Activated CD4-positive, alpha-beta T cell treated with anti-CD3 and anti-CD28 coated beads for 24 hours (primary cell): ENCODE measurements at places on chromosomes 2 and 18.

DNA sequence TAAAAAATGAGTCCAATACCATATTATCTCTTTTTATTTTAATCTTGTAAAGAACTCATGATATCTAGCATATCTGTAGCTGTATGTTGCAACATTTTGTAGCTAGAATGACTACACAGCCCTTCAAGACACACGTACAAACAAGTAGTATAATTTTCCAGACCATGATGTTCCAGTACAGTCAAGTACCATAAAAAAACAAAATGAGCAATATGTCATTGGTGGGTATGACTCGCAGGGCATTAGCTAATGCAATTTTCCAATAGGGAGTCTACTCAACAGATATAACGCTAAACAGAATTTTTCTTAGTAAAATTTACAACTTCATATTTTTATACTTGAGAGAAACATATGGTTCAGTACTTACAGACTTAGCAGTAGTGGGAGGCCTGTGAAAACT, 53.6 kb upstream of the UGP2 start:
- DNase-seq = no peak

GRCh38 chr2:109255654-109256053, 126.6 kb downstream of the SH3RF3 start:
- DNase-seq = no peak

DNA sequence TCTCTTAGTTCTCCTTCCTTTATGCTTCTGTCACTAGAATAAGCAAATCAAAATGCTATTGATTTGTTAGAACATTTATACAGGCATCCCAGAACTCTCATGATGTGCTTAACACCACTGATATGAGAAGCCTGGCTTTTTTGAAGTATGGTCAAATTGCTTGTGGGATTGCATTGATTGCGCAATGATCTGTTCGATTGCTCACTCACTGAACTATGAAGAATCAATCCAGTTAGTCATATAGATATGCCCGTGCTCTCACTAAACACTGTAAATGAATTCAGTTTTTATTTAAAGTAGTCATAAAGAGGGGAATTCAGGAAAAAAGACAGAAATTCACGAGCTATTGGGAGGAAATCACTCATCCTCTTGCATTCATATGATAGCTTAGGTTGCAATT, 1237.8 kb downstream of the SUCLG1 start:
- no peak for DNase-seq

DNA sequence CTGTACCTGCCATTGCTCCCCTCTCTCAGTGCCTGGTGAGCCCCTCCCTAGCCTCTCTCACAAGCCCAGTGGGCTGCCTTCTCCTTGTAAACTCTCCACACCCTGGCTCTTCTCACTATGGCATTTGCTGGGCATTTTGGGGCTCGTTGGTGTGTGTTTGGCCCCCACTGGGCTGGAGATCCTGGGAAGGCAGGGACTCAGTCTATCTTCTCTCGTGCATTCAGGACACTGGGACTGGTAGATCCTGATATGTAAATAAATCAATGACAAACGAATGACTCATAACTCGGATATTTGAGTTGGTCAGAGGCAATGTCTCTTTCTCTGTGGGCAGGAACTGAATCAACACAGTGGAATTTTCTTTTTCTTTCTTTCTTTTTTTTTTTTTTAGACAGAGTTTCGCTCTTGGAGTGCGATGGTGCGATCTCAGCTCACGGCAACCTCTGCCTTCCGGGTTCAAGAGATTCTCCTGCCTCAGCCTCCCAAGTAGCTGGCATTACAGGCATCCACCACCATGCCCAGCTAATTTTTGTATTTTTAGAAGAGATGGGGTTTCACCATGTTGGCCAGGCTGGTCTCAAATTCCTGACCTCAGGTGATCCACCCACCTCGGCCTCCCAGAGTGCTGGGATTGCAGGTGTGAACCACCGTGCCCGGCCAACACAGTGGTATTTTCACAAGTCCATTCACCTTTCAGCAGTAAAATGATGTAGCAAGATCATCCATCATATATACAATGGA, 144.6 kb upstream of the SPRED2 start:
- no peak for DNase-seq

DNA sequence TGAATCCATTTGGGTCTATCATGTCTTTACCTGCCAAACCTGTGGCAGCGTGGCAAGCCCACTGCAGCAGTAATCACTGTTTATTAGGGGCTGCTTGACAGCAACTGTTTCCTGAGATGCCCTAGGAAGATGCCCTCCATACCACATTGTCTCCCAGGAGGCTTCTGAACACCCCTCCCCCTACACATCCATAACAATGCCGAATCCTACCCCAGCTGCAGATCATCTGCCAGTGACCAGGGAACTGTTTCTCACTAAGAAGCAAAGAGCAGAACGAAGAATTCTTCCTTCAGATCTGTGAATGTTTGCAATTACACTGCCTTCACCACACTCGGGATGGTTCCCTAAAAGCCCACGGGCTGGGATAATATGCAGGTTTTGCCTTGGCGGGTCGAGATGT, 127.8 kb downstream of the VIT start:
- DNase-seq = no peak

DNA sequence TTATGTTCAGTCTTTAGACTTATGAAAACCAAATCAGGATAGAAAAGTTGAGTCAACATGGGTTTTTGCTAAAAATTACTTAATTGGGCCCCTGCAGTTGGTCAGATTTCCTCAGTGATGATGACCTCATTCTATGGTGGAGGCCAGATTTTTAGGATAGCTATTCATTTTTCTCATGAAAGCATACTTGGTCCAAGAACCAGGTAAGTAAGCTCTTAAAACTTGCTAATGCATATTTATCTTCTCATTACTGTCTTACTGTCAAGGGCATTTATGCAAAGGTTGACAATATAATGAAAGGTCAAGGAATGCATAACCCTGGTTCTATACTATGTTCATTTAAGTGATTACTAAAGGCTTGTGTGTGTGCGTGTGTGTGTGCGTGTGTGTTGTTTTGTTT, 650.6 kb downstream of the SATB2 start:
- DNase-seq = no peak

GRCh38 chr18:50579061-50579774, 19.3 kb downstream of the MAPK4 start:
- DNase-seq = no peak

GRCh38 chr18:48787203-48788151, 163.3 kb downstream of the SMAD7 start:
- DNase-seq = no peak

DNA sequence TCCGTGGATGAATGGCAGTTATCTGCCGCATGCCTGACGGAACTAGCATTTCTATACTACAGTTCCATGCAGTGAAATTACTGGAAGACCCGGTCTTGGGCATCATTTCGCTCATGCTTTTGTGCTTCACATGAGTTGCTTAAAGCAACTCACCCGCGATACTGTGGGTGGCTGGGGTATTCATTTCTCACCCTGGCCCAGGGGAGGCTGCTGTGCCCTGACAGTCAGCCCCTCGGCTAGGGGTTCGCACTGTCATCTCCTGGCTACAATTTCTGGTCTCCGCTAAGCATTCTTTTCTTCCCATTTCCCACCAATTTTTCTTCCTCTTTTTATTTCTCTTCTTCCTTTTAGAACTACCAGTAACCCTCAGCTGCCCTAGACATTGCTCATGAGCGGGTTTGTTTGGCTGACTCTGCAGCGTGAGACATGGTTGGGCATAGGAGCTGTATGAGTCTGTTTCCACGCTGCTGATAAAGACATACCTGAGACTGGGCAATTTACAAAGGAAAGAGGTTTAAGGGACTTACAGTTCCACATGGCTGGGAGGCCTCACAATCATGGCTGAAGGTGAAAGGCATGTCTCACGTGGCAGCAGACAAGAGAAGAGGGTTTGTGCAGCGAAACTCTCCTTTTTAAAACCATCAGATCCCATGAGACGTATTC, 16.5 kb upstream of the CNDP2 start:
- no peak for DNase-seq

DNA sequence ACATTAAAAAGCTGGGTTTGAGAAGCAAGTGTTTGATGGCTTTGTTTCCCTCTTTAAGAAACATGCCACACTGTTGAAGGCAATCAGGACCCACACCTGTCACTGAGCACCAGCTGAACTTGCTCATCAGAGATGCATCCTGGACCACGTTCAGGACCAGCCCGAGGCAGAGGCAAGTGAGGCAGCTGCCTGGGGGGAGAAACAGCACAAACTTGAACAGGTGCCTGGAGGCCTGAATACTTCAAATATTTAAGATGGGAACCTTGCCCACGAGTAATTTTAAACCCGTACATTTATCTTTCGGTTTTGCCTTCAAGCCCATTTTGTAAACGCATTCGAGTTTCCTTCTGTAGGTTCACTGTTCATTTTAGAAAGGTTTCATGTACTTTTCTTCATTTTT, 421.3 kb downstream of the NYAP2 start:
- DNase-seq = no peak
